ENCODE measurements at places on chromosomes 4 and X.

GRCh38 chrX:150163956-150164726 is 199.0 kb upstream of the MAMLD1 start:
- DNase-seq = no peak

DNA sequence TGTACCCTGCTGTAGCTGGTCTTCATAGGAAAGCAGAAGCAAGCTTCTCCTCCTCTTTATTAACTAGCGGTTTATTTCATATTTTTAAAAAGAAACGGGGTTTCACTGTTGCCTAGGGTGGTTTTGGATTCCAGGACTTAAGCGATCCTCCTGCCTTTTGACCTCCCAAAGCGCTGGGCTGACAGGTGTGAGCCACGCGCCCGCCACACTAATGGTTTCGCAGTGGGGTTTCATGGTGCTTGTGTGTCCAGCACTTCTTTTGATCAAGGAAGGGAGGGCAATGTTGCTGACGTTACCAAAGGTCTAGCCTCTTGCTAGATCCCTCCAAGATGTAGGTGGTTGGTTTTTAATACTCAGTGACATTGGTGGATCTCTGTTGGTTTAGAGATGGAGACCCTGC is 1.4 kb downstream of the MAEA start:
- no peak for DNase-seq

GRCh38 chr4:47386561-47387235 is 76.8 kb downstream of the COMMD8 start:
- no peak for DNase-seq

DNA sequence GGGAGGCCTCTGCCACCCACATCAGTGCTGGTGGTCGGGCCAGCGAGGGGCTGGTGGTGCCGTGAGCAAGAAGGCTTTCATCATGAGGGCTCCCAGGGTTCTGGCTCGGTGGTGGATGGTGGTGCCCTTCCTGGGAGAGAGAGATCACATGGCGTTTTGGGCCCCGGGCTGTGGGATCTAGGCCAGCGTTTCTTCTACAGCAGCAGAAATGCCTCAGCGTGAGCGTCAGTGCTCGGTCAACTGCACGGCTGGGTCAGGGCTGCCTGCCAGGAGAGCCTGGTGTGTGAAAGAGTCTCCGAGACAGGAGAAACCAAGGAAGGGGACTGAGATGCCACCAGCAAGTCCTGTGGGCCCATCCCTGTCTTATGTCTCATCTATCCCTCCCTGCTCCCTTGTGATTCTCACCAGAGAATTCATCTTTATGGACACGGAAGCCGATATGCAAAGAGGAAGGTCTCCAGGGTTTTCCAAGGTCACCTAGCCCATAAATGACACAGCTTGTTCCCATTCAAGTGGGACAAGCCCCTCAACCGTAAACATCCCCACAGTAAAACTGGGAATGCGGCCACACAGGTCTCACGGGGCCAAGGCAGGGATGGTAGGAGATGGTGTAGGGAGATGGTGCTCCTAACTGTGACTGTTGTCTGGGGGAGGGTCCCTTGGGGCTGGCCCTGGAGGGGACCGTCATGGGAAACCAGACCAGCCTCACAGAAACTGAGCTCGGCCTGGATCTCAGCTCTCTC is 99.2 kb downstream of the SORCS2 start:
- DNase-seq = no peak

GRCh38 chrX:18933617-18934016 is 50.3 kb downstream of the PHKA2 start:
- DNase-seq = no peak

GRCh38 chr4:23547096-23547495 is 342.8 kb downstream of the PPARGC1A start:
- DNase-seq = no peak

DNA sequence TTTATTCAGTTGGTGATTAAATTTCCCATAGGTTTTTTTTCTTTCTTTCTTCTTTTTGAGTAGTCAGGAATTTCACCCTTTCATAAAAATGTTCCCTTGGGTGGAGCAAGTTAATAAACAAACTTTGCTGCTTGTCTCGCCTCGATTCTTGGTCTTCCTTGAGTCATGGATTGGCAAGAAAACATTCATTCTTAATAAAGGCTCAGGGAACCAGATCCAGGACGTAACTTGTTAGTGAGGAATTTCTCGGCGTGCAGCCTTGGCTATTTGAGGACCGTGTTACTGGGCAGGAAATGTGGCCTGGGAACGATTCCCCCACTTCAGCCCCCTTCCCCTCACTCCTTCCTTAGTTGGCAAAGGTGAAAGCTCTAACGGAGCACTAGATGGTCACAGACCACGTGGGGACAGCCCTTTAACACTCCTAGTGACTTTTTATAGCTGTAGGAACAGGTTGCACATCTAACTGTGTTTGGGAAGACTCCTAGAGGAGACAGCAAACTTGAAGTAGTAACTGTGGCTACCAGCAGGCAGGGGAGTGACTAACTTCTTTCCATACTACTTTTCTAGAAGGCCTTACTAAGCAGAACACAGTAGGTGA is 106.8 kb downstream of the UCHL1 start:
- no peak for DNase-seq

GRCh38 chr4:100289946-100290345 is 99.7 kb upstream of the DDIT4L start:
- no peak for DNase-seq

GRCh38 chr4:86443495-86443894 is 83.6 kb upstream of the MAPK10 start:
- no peak for DNase-seq

- DNase-seq = peak; percentile 6
These were observed 23.6 kb upstream of the VAMP7 start for GRCh38 chrX:155857561-155857960.

DNA sequence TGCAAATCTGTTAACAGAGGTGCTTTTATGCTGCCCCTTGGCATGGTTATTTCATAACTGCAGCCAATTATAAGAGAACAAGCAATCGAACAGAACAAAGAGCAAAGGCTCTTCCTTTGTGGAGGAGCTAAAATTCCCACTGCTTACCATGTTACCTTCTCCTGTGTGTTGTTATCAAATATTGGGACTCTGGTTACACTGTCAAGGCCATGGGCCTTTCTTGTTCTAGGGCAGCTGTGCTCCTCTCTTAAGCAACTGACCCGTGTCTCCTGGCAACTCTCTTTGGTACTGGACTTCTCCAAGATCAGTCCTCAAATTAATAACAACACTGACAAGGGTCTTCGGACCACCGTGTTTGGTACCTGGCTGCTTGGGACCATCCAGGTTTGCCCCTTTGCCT is 12.1 kb upstream of the OPN1LW start:
- DNase-seq = no peak

All from activated naive CD4-positive, alpha-beta T cell treated with anti-CD3 and anti-CD28 coated beads for 36 hours (primary cell).